CD4-positive, alpha-beta T cell treated with Interleukin-21 for 1 hour (primary cell): ENCODE measurements at places on chromosomes 2 and 18.

DNA sequence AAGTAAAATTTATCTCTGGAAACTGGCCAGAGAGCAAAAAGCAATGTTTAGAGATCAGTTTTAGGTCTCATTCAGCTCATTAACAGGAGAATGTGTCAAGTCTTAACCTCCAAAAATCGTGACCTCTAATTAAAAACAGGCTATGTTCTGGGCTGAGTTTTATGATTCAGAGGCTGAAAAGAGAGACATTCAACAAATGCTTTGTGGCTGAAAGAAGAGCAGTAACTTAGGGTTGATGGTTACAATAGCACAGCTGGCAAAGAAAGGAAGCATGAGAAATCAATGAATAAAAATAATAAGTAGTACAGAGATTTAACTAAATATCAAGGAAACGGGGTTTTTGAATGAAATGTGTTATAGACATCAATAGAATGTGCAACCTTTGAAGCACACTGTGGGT lies 13.1 kb downstream of the TGIF1 start:
- DNase-seq: no peak

DNA sequence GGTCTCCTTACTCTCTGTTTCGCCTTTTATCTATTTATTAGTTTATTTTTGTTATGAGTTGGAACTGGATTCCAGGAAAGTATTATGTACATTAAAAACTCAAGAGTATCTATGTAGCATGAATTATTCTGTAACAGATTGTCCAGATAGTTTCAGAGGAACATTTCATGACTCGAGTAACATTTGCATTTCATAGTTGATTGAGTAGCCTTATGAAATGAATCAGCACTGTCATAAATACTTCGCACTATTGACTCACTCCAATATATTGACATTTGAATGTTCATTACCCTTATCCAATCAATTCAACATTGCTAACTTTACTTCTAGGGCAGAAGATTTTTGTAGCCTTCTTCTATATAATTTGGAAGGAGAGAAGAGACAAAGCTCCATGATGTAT lies 11.3 kb upstream of the VRK2 start:
- no peak for DNase-seq

DNA sequence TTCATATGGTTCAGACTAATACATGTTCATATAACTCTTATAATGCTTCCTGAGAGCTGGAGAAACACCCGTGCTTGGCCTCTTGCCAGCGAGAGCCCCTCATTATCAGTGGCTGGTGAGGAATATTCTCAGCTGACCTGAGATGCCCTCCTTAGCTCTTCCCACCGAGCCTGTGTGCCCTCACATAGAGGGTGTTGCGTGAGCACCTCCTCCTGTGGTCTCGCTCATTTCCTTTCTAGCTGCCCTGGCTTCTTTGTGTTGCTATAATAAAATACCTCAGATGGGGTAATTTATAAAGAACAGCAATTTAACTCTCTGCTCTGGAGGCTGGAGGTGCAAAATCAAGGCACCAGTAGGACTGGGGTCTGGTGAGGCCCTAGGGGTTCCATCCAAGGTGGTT lies 80.5 kb upstream of the ALKAL2 start:
- no peak for DNase-seq

DNA sequence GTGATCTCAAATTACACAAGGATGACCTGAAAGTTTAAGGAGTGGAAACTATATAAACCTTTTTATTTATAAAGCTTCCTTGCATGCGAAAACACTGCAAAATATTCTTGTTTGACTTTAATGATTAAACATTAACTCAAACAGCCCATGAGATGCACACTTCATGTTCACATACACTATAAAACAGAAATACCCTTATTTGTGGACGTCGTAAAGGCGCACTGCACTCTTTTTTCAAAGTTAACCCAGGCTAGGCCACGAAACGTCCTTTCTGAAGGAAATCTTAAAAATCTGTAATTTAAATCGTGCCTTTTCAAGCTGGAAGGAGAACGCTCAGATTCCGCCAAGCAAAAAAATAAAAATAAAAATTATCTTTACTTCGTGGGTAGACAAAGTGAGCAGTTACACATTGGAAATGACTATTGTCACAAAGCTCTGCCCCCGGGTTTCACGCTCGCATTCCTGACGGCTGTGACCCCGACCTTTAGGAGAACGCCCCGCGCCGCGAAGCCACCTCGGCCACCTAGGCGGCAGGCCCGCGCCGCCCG lies 728 bp downstream of the FAM168B start:
- no peak for DNase-seq

DNA sequence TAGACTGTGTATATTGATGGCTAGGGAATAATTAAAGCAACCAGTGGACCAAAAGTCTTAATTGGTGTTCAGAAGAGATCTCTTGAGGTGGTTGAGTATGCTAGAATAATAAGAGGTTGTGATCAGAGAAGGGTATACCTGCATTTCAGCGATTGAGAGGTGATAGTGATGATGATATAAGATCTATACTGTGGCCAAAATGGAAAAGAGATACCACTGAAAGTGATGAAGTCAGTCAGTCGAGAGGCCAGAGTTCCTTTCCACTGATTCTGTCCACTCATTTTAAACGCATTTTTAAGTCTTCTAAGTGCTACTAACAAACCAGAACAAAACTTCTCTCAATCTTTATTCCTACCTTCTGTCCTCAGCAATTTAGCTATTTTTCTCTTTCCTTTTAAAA lies 32.9 kb downstream of the ACTR3 start:
- DNase-seq: no peak

DNA sequence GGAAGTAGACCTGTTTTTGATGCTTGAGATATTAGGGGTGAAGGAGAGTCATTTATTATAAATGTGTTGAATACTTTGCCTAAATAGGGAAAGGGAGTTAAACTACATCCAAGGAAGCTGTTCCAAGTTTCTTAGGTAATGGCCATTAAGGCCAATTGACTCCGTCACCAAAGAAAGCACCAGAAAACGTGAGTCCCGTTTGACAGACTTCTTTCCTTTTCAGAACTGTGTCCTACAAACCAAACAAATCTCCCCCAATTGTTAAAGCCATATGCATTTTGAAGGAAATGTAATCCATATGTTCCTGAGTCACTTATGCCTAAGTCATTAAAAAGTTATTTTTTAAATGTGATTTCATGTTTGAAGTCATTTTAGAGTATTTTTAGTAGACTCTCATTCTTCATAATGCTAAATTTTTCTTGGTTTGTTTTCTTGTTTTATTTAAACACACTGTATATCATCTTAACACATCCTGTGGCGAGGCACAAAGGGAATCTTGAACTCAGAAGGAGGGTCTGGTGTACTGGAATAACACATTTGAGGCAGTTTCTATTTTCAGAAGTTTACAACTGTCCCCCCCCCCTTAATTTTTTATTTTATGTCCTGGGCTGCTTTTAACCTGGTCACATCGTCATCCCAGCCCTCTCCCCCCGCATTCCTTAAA lies 133.7 kb downstream of the RHBDD1 start:
- DNase-seq: no peak

DNA sequence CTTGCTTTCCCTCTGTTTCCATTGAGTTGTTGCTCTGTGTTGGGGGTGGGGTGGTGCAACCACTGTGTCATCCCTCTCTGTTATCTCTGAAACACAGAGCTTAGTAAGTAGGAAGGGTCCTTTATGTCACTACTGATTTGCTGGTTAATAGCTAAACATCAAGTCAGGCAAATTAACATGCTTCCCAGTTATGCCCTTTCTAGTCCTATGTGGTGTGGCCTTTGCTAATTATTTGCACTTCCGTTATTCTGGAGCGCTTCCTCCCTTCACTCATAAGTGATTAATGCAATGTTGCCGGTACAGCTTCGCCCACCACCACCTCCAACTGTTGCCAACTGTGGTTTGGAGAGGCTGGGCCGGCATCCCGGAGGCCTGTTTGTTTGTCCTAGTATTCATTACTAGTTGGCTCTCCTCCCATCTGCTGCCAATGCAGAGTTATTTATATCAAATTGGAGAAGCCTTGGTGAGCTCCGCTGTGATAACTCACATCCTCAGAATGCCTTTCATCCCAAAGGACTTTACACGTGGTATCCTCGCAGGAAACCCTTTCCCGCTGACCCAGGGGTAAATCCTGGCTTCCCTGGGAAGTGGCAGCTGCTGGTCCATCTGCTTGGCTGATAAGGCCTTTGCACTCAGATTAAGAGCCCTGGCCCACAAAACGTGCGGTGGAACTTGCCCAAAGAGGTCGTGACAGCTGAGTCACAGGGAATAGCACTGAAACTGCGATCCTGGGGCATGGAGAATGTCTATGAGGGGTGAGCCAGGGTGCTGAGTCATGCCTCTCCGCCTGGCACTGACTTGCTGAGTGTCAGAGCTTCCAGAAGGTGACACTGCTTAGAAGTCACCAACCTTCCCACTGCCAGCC lies 72.0 kb upstream of the ZCCHC2 start:
- DNase-seq: no peak

DNA sequence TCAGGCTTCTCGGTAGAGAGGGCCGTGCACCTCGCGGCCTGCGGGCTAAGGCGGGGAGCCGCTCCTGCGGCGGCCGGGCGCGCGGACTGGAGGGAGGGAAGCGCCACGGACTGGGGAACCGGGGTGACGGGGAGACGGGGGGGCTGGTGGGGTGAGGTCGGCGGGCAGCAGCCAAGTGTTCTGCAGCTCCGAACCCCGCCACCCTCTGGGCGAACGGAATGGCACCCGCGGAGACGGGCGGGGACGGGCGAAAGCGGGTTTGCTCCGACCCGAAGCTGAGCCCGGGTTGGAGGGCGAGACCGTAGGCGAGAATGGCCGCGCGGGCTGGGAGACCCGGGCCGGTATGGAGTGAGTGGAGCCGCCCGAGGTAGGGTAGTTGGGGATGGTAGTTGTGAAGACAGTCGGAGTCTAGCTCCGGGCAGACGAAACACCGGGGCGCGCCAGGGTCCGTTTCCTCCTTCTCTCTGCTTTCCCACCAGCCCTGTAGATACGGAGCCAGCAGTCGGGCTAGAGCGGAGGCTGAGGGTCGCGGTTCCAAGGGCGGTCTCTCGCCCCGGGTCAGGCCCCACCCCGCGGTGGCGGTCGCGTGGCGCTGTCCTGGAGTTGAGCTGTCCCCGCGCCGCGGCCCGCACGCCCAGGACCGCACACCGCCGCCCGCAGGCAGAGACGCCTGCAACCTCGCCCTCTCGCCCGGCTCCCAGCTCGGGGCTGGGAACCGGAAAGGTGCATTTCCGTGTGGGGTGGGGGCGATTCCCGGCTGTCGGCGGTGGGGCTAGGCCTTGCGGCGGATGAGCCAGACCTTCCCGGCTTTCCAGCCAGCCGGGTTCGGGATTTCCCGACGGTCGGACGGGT lies 160.3 kb upstream of the SIX2 start:
- DNase-seq: no peak

- peak; percentile 7 for DNase-seq
Measured at GRCh38 chr18:80253871-80254492, 6.7 kb upstream of the PARD6G start.

DNA sequence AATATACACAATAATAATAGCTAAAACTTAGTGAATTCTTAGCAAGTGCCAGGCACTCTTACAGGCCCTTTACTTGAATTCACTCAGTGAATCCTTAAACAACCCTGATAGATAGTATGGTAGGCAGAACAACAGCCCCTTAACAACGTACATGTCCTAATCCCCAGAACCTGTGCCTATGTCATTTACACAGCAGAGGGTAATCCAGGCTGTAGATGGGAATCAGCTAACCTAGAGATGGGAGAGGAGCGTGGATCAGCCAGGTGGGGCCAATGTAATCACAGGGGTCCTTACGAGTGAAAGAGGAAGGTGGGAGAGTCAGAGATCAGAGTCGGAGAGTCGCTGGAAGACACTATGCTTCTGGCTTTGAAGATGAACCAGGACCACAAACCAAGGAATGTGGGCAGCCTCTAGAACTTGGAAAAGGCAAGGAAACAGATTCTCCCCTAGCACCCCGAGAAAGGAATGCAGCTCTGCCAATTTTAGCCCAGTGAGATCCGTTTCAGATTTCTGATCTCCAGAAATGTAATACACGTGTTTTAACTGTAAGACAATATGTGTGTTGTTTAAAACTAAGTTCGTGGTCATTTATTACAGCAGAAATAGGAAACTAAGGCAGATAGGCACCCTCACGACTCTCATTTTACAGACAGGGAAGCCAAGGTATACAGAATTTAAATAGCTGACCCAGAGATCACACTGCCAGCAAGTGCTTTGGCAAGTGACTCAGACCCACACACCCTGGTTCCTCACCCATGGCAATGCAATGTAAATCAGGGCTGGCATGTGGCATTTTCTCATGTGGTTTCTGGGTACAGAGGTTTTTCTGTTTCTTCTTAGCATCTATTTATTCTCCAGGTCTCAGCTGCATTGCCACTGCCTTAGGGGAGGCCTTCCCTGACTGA lies 68.9 kb downstream of the DOCK10 start:
- no peak for DNase-seq

- DNase-seq: no peak
Measured at GRCh38 chr2:118557016-118557415, 290.4 kb downstream of the EN1 start.

DNA sequence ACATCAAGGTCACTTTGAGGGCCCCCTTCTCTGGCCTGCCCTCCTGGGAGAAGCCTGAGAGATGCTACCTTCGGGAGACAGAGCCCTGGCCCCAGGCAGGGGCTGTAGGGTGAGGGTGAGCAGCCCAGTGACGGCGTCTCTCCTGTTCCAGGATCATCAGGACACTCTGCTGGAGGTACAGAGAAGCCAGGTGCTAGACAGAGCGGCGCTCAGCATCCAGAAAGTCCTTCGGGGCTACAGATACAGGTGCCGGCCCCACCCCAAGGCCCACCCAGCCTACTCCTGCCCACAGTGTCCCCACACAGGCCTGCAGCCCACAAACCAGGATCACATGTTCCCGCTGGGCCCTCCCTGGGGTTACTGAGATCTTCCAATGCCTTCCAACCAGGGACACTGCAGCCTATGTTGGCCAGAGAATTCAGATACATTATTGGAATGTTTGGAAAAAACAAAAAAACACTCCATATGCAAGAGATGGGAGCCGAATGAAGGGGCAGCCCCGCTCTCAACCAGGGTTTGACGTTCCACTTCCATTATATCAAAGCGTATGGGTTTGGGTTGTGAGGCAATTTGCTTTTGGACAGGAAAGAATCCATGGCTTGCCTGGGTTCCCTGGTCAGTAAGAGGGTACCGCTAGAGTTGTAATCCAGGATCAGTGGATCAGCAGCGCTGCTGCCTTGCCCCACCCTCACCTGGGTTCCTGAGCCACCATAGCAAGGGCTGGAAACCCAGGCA lies 49.5 kb upstream of the GPR17 start:
- DNase-seq: no peak

- no peak for DNase-seq
Measured at GRCh38 chr18:28099237-28099636, 77.7 kb downstream of the CDH2 start.

GRCh38 chr2:27802547-27802946 lies 31.0 kb downstream of the MRPL33 start:
- DNase-seq: no peak

GRCh38 chr2:177972782-177973181 lies 99.8 kb downstream of the PDE11A start:
- no peak for DNase-seq
